ENCODE measurements at places on chromosomes 7 and 10.

GRCh38 chr7:29239638-29240037, 45.1 kb downstream of the CHN2 start:
- DNase-seq: no peak

DNA sequence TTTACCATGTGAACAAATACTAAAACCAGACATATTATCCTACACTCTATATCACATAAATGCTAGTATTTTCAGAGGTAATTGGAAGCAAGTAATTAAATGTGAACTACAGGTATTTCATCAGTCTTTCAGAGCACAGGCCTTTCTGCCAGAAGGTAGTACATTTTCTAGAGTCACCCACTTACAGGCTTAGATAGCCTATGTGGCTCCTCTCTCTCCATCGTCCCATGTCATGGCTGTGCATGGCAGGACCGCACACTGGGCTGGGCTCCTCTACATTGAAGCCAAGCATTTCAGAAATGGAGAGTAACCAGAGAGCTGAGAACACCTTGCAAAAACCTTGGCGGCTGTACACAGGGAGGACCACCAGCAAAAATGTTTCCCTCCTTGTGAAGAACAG, 49.7 kb downstream of the GFRA1 start:
- no peak for DNase-seq

- no peak for DNase-seq
These were observed 52.9 kb downstream of the AUTS2 start for GRCh38 chr7:69651101-69651590.

DNA sequence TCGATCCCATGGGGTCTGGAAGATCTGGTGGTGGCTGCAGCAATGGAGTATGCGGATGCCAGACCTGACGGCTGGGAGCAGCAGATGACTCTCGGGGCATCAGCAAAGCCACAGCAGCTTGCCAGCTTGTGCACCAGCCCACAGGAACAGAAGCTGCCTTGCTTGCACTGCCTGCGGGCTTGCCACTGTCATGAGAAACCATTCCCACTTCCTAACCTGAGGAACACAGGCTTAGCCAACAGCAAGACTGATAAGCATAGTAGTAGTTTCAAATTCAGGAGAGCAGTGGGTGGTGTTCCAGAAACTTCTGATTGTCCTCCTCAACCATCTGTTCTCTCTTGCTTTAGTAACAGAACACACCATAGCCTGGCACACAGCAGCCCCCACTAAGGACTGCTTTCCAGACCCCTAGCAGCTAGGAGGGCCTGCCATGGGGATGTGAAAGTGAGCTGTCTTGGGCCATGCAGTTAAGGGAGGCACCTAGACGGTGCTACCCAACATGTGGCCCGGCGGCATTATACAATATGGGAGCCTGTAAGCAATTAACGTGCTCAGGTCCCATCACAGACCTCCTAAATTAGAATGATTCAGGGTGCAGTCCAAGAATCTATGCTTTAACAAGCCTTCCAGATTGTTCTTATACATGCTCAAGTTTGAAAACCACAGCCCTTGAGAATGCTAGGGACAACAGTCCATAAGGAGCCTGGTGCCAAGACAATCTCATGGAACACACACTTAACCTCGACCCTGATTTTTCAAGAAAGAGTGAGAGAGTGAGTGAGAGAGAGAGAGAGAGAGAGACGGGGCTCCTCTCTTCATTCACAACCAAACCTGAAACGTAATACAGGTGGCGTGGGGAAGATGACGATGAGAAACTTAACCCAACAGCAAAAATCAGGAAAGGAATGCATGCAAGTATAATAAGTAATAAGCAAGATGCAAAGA, 7.1 kb downstream of the ANXA11 start:
- no peak for DNase-seq

DNA sequence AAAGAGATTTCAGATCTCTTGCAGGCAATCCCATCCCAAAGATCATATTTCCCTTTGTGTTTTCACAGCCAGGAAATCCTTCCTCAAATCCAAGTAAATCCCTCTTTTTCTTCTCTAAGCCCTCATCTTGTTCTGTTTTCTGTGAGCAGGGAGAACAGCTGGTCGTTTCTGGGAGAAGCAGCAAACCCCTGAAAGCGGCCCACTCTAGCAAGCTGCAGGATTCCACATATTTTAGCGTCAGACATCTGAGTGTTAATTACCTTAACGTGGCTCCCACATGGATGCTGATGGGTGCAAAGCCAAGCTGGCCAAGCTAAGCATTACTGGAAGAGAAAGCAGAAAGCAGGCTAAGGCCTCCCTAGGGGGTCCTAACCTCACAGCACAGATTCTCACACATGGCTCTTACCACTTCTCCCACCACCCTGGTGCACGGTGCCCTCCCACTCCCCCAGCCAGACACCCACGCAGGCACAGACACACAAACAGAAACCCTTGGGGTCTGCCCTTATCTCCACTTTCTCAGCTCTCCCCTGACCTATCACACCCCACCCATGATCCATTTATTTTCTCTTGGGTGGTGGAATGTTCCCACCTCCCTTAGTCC, 551.0 kb upstream of the AUTS2 start:
- peak; percentile 10 for DNase-seq

Data from NCI-H2171 (cell line).